Diencephalon (tissue), 1 donor: ENCODE measurements at places on chromosomes 3 and 15. TPM values are rescaled to one million over a fixed set of nuclear protein-coding genes. Genes with fewer than 3 reads are reported as not detected.

The IMPG2 gene
- total RNA-seq: 6.9 TPM

The STRC gene
- 0.92 TPM for total RNA-seq

The SLC24A5 gene
- total RNA-seq: 0.92 TPM

The EFL1 gene
- 27.5 TPM for total RNA-seq

The GOLGA6L6 gene
- total RNA-seq: not detected

The KCNAB1 gene
- total RNA-seq: 23.8 TPM

The DNAH12 gene
- 3.5 TPM for total RNA-seq

The PODXL2 gene
- total RNA-seq: 192 TPM

The CSPG5 gene
- 206 TPM for total RNA-seq

The SLC6A11 gene
- 108 TPM for total RNA-seq

The C2CD4A gene
- total RNA-seq: under 0.01 TPM

The NDUFAF3 gene
- 34.6 TPM for total RNA-seq

The LRRC31 gene
- total RNA-seq: not detected

The CHRM5 gene
- total RNA-seq: 10.6 TPM

The GUCA1C gene
- total RNA-seq: not detected

The RASA2 gene
- total RNA-seq: 29.8 TPM

The NEK11 gene
- total RNA-seq: 44.1 TPM

The FGF7 gene
- 0.69 TPM for total RNA-seq

The CADPS gene
- total RNA-seq: 370 TPM

The ZBBX gene
- total RNA-seq: 18.9 TPM

The GASK1A gene
- 9.9 TPM for total RNA-seq

The NUP210 gene
- total RNA-seq: 11.1 TPM

The GHSR gene
- 0.69 TPM for total RNA-seq

The FBLN2 gene
- 6.0 TPM for total RNA-seq

The RAD51 gene
- 1.8 TPM for total RNA-seq

The RPS27L gene
- total RNA-seq: 24.7 TPM

The CLDN11 gene
- total RNA-seq: 18.2 TPM

The PTH1R gene
- total RNA-seq: 4.2 TPM
